ENCODE measurements at places on chromosomes 3 and 15. TPM values are rescaled to one million over a fixed set of nuclear protein-coding genes. Genes with fewer than 3 reads are reported as not detected.

Gene AADACL2
- total RNA-seq = not detected

DNA sequence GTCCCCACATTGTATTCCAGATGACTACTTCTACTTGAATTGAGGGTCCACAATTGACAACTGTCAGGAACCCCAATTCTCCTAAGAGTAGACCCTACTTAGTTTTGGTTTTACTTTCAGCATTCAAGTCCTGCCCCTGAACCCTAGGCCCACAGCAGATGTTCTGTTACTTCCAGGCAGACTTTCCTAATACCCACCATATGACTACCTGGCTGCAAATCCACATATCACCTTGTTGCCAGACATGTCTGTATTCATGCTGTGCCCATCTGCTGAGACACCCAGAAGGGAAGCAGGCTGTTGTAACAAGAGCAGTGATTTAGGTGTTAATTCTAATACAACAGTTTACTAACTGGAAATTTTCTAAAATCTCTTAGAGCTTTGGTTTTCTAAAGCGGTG lies 235.1 kb upstream of the CCDC54 start:
- H3K36me3 ChIP-seq = no peaks in the 10 kb centered on the region
- H3K27me3 ChIP-seq = no peaks in the 10 kb centered on the region
- no peak overlapping the region for H3K27ac ChIP-seq
- no peak overlapping the region for H3K4me3 ChIP-seq

GRCh38 chr3:64743156-64743886 lies 55.5 kb upstream of the ADAMTS9 start:
- no peak for DNase-seq
- H3K4me3 ChIP-seq = no peak overlapping the region
- no peaks in the 10 kb centered on the region for H3K4me1 ChIP-seq

- H3K27me3 ChIP-seq = no peaks in the 10 kb centered on the region
- no peak overlapping the region for H3K4me3 ChIP-seq
- H3K4me1 ChIP-seq = no peaks in the 10 kb centered on the region
- no peak overlapping the region for H3K27ac ChIP-seq
- H3K36me3 ChIP-seq = no peaks in the 10 kb centered on the region
- DNase-seq = no peak
Observed at GRCh38 chr3:126104028-126104635, 20.2 kb upstream of the SLC41A3 start.

Gene CNTN4
- not detected for total RNA-seq

DNA sequence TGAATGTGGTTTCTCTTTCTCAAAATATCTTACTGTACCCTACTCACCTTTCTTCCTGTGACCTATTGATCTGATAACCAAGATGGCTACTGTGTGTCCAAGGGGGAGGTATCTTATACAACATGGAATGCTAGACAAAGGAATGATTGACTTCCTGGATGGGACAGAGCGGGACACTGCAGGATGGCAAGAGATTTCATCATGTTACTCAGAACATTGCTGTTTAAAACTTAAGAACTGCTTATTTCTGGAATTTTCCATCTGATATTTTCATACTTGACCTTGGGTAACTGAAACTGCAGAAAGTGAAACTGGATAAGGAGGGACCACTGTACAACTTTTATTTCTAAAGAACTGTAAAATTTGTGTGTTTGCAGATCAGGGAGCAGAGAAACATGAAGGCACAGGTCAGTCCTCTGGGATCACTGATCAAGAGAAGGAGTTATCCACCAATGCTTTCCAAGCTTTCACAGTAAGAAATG lies 18.5 kb downstream of the CNOT10 start:
- H3K27ac ChIP-seq = peak overlapping the region; percentile 44
- DNase-seq = no peak
- no peaks in the 10 kb centered on the region for H3K36me3 ChIP-seq
- no peak overlapping the region for H3K4me3 ChIP-seq

- peak; percentile 7 for DNase-seq
- H3K36me3 ChIP-seq = no peaks in the 10 kb centered on the region
- no peak overlapping the region for H3K27ac ChIP-seq
- H3K4me1 ChIP-seq = no peaks in the 10 kb centered on the region
Observed at GRCh38 chr3:58874795-58875194, 175.0 kb downstream of the CFAP20DC start.

GRCh38 chr3:61561374-61562041 lies at the start of gene PTPRG:
Gene PTPRG, plus strand, starts transcription at chr3:61561571. Its CDS starts 717 bp downstream, at chr3:61562288.
- H3K36me3 ChIP-seq = peaks cover 4% of the 10 kb centered on the region
- peak within 1 kb of the TSS; percentile 47 for H3K4me3 ChIP-seq
- H3K27me3 ChIP-seq = peaks cover 8% of the 10 kb centered on the region
- no peaks in the 10 kb centered on the region for H3K4me1 ChIP-seq
- no peak for DNase-seq

Gene GORASP1
- 39.4 TPM for total RNA-seq

Gene IQCH
- total RNA-seq = 3.9 TPM

GRCh38 chr3:5195605-5196004 lies 8.1 kb downstream of the EDEM1 start:
- H3K36me3 ChIP-seq = peaks cover 3% of the 10 kb centered on the region
- H3K27ac ChIP-seq = peak overlapping the region; percentile 72

- no peaks in the 10 kb centered on the region for H3K36me3 ChIP-seq
- no peak for DNase-seq
- H3K27me3 ChIP-seq = no peaks in the 10 kb centered on the region
- H3K4me3 ChIP-seq = no peak overlapping the region
- no peaks in the 10 kb centered on the region for H3K4me1 ChIP-seq
Observed at GRCh38 chr3:85605066-85605465, 646.3 kb downstream of the CADM2 start.

DNA sequence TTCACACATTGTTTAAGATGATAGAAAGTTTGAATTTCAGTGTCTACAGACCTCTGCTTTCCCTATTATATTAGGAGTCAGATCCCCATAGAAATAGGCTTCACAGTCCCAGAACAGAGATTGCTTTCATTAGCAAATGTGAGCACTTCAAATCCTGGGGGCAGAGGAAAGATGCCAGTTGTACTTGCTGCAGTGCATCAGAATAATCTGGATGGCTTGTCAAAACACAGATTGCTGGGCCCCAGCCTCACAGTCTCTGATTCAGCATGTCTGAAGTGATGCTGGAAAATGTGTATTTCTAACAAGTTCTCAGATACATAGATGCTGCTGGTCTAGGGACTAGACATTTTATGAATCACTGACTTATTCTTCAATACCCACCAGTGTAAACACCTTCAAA lies 375.2 kb downstream of the FGF12 start:
- H3K27me3 ChIP-seq = no peaks in the 10 kb centered on the region
- H3K36me3 ChIP-seq = no peaks in the 10 kb centered on the region
- no peak overlapping the region for H3K27ac ChIP-seq
- H3K4me1 ChIP-seq = no peaks in the 10 kb centered on the region

GRCh38 chr15:93932164-93932776 lies 299.1 kb upstream of the MCTP2 start:
- H3K27ac ChIP-seq = no peak overlapping the region
- no peaks in the 10 kb centered on the region for H3K36me3 ChIP-seq
- no peak for DNase-seq
- no peak overlapping the region for H3K4me3 ChIP-seq
- H3K4me1 ChIP-seq = no peaks in the 10 kb centered on the region

- no peak overlapping the region for H3K27ac ChIP-seq
- no peaks in the 10 kb centered on the region for H3K36me3 ChIP-seq
- no peaks in the 10 kb centered on the region for H3K27me3 ChIP-seq
- no peak overlapping the region for H3K4me3 ChIP-seq
Observed at GRCh38 chr3:114659109-114660061, 365.6 kb downstream of the TIGIT start.

Gene AAGAB
- 102 TPM for total RNA-seq

DNA sequence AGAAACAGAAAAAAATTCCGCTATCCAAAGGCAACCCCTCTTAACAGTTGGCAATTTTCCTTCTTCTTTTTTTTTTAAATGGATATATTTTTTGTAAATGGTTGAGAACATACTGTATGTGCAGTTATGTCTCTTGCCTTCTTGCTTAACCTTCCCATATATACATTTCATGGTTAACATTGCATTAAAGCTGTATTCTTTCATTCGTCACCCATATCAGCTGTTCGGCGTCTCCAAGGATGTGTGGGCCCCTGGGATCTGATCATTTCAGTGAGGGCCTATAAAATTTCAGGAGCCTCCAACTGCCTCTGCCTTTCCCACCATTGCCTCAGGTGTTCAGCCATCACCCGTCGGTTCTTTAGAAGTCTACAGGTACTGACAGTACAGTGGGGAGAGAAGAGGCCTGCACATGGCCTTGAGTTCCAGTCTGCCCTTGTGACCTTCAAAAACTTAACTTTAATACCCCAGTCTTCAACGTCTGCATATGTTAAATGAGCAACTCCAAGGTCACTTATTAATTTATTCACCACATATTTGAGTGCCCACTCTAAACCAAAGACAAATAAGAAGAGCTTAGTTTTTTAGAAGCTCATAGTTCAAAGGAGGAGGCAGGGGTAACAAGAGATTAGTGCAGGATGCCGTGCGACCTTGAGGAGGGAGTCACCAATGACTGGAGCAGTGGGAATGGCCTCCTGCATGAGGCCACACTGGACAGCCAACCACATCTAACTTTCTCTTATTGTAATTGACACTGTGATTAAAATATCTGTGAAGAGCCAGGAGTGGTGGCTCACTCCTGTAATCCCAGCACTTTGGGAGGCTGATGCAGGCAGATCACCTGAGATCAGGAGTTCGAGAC lies 6.9 kb downstream of the ST6GAL1 start:
- no peaks in the 10 kb centered on the region for H3K36me3 ChIP-seq
- H3K4me3 ChIP-seq = no peak overlapping the region
- 0 out of 2 replicates have a peak, but pooled peaks cover 2% of the 10 kb centered on the region for H3K4me1 ChIP-seq
- H3K27ac ChIP-seq = no peak overlapping the region
- no peak for DNase-seq
- H3K27me3 ChIP-seq = 0 out of 2 replicates have a peak, but pooled peaks cover 2% of the 10 kb centered on the region

DNA sequence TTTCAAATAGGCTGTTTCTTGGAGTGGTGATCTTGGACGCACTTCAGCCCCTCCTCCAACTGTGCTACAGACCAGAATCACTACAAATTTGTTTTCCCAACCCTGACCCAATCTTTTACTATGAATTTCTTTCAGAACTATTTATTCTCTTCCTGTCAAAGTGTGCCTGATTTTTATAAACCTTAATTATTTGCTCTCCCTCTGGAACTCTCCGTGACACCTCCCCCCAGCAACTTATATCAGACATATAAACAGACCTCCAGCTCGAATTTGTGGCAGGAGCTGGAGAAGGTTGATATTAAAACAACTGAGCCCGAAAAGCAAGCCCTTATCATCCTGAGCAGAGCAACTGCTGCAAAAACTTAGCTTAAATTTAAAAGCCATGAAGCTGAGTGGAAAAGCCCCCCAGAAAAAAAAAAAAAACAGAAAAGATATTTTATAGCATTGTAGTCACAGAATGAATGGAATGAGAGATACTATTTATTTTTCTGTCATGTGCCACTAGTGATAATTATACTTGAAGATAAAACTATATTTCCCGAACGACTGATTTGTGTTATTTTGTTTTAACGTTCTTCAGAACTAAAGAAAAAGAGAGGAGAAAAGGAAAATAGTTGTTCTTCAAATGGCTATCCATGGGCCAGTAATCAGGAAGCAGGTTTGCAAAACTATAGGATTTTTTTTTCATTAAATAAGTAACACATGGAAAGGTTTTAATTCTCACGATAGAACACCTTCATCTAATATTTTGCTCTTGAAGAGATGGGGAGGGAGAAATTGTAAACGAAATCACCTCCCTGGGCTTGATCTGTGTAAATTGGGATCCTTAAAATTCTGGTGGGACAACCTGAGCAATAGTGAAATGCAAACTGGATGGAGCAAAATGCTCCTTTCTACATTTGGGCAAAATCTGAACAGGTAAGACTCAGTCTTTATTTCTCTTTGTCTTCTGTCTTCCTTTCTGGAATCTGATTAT lies 80.8 kb downstream of the NR2F2 start:
- H3K36me3 ChIP-seq = no peaks in the 10 kb centered on the region
- H3K4me1 ChIP-seq = 0 out of 2 replicates have a peak, but pooled peaks cover 3% of the 10 kb centered on the region
- no peak overlapping the region for H3K4me3 ChIP-seq
- no peak overlapping the region for H3K27ac ChIP-seq
- DNase-seq = no peak
- peaks cover 39% of the 10 kb centered on the region for H3K27me3 ChIP-seq

GRCh38 chr15:96340598-96341512 lies 10.4 kb downstream of the NR2F2 start:
- H3K27ac ChIP-seq = peak overlapping the region; percentile 98
- H3K4me1 ChIP-seq = peaks cover 64% of the 10 kb centered on the region
- DNase-seq = no peak
- no peaks in the 10 kb centered on the region for H3K27me3 ChIP-seq

DNA sequence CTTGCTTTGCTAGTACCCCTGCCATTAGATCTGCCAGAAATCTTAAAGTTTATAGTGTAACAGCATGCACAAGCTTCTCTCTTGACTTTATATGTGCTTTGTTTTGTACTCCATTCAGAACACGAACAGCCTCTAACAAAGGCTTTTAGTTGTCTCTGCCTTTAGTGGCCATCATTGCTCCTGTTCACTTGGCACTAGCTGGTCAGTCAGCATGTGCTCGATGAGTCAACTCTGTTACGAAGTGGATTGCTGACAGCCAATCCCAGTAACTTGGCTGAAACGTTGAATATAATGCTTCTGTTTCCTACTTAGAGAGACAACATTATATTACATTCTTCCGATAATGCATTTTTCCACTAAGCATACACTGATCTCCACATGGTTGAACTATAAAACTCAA lies 349.2 kb downstream of the NAALADL2 start:
- no peak for DNase-seq
- H3K27ac ChIP-seq = no peak overlapping the region
- H3K4me1 ChIP-seq = no peaks in the 10 kb centered on the region
- H3K27me3 ChIP-seq = no peaks in the 10 kb centered on the region

DNA sequence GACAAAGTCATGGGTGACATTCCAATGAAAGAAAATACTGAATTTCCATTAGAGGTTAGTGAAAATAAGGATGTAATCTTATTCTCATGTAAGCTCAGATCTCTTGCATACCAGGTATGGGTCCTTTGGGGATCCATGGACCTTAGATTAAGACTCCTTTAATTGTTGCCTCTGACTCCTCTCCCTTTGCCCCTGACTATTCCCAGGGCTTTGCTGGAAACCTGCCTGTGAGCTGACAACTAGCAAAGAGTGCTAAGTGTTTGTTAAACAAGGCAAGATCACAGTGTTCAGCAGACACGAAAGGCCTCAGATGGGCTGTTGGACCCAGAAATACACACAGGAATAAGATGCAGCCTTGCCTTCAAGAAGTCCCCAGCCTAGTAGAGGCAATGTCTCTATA lies 32.1 kb downstream of the ACKR2 start:
- no peak for DNase-seq
- no peaks in the 10 kb centered on the region for H3K36me3 ChIP-seq
- H3K27me3 ChIP-seq = no peaks in the 10 kb centered on the region
- no peak overlapping the region for H3K4me3 ChIP-seq
- H3K4me1 ChIP-seq = no peaks in the 10 kb centered on the region

- no peak overlapping the region for H3K4me3 ChIP-seq
- DNase-seq = no peak
- no peaks in the 10 kb centered on the region for H3K27me3 ChIP-seq
- H3K36me3 ChIP-seq = no peaks in the 10 kb centered on the region
- H3K27ac ChIP-seq = peak overlapping the region; percentile 12
Observed at GRCh38 chr3:149468504-149469212, 5.8 kb upstream of the TM4SF4 start.

Measured in Panc1 (cell line).